ENCODE measurements at places on chromosomes 3 and 15. TPM values are rescaled to one million over a fixed set of nuclear protein-coding genes. Genes with fewer than 3 reads are reported as not detected.

DNA sequence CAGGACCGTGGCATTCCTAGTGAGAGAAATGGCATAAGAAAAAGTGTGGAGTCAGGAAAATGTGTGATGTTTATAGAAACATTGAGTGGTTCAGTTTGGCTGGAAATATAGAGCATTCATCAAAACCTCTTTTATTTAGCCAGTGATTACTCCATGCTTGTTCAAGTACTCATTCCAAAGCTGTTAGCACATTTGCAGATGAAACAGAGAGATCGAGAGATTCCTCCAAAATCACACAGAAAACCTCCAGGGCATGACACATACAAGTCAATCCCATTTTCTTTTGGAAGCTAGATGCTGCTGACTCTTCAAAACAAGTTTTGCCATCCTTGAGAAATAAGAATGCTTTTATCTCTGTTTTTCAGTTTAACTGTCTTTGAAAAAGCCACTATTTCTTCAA, 11.5 kb upstream of the MB21D2 start:
- no peaks in the 10 kb centered on the region for H3K36me3 ChIP-seq
- H3K4me1 ChIP-seq: peaks cover 6% of the 10 kb centered on the region
- no peak overlapping the region for H3K4me3 ChIP-seq
- H3K27me3 ChIP-seq: no peaks in the 10 kb centered on the region
- H3K27ac ChIP-seq: no peak overlapping the region

- DNase-seq: peak; percentile 17
- H3K4me1 ChIP-seq: peaks cover 36% of the 10 kb centered on the region
- H3K4me3 ChIP-seq: peak overlapping the region; percentile 91
- peak overlapping the region; percentile 99 for H3K27ac ChIP-seq
- H3K36me3 ChIP-seq: peaks cover 91% of the 10 kb centered on the region
Observed at GRCh38 chr15:92904722-92905571, 4.8 kb downstream of the CHD2 start.

TRIM42 gene
- not detected for total RNA-seq

ALAS1 gene
- 35.7 TPM for total RNA-seq

CIDEC gene
- not detected for total RNA-seq

DENND4A gene
- 18.1 TPM for total RNA-seq

GRCh38 chr3:27594096-27594690, 110.0 kb upstream of the SLC4A7 start:
- no peak overlapping the region for H3K27ac ChIP-seq
- H3K27me3 ChIP-seq: no peaks in the 10 kb centered on the region
- DNase-seq: no peak
- no peaks in the 10 kb centered on the region for H3K36me3 ChIP-seq
- peaks cover 24% of the 10 kb centered on the region for H3K4me1 ChIP-seq

TMEM108 gene
- not detected for total RNA-seq

KCNMB2 gene
- total RNA-seq: not detected

GRCh38 chr3:138443091-138443490, 8.7 kb downstream of the ESYT3 start:
- no peak overlapping the region for H3K4me3 ChIP-seq
- peaks cover 10% of the 10 kb centered on the region for H3K4me1 ChIP-seq
- H3K36me3 ChIP-seq: no peaks in the 10 kb centered on the region
- no peaks in the 10 kb centered on the region for H3K27me3 ChIP-seq
- no peak overlapping the region for H3K27ac ChIP-seq

All from MCF 10A (cell line).